ENCODE measurements at places on chromosomes 12 and 14. TPM values are rescaled to one million over a fixed set of nuclear protein-coding genes. Genes with fewer than 3 reads are reported as not detected.

Gene RFX4
- total RNA-seq: 0.13 TPM

Gene P2RX7
- 4.7 TPM for total RNA-seq

DNA sequence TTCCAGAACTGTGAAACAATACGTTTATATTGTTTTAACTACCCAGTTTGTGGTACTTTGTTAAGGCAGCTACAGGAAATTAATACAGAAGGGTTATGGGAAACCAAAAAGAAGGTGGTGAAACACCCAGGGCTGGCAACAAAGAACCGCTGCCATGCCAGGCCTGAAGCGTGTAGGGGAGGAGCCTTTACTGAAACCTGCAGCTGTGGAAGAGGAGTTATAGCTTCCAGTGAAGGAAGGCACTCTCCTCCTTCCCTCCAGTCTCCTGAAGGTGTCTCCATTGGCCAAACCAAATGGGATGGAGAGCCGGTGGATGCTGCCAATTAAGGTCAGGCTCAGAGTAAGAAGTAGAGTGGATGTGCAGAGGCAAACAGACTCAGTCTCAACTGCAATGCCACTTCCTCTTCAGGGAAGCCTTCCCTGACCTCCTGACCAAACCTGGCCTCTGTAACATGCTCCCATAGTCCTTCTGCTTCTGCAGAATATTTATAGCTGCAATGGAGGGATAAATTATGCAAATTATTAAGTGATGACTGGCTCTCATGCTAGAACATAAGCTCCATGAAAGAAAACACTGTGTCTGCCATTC, 168.3 kb downstream of the DAD1 start:
- no peak for DNase-seq

Gene SLC4A8
- total RNA-seq: 0.90 TPM

- no peak for DNase-seq
Measured at GRCh38 chr12:112694065-112694464, 97.5 kb upstream of the RPH3A start.

GRCh38 chr14:83485591-83485990, 1951.9 kb upstream of the SEL1L start:
- no peak for DNase-seq

GRCh38 chr14:95769976-95770375, 56.1 kb upstream of the TCL1A start:
- no peak for DNase-seq

- no peak for DNase-seq
Measured at GRCh38 chr12:79082595-79082994, 218.0 kb downstream of the SYT1 start.

- DNase-seq: no peak
Measured at GRCh38 chr12:58932806-58933681, 12.7 kb upstream of the LRIG3 start.

DNA sequence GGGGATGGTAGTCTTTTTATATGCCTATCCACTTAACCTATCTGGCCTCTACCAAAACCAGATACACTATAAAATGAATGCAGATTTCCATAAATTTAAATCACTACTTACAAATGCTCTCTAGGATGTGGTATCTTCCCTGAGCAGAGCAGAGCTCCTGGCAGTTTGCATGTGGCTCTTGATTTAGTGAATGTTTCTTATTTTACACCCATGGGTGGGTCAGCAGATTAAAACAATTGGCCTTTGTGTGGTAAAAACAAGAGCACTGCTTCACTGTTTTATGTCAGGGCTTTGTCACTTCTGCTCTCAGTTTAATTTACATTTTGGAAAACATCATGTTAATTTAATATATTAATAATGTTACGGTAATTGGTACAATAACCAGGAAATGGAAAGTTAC, 5.5 kb downstream of the TAS2R19 start:
- no peak for DNase-seq

Gene LRRC10
- total RNA-seq: not detected

- peak; percentile 91 for DNase-seq
Measured at GRCh38 chr12:106956048-106956578, 406 bp downstream of the TMEM263 start.

Gene ZDHHC22
- total RNA-seq: not detected

GRCh38 chr14:71748196-71748595, 184.0 kb upstream of the RGS6 start:
- no peak for DNase-seq

DNA sequence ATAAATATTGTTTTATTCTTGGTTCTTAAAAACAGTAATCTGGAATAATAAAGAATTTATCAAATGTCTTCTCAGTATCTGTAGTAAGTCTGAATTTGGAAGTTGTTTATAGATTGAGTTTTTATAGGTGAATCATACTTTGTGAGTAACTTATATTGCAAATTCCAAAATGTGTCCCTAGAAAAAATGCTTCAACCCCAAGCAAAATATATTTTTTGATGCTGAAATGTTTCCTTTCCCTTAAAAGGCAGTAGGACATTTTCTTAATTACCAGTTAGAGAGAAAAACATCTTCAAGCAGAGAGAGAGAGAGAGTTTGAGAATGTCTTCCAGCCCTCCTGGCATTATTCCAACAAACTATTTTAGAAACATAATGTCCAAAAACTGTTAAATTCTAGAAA, 37.9 kb downstream of the PELI2 start:
- DNase-seq: no peak

Gene SETD3
- 61.5 TPM for total RNA-seq

- no peak for DNase-seq
Measured at GRCh38 chr14:96287856-96288255, 31.8 kb downstream of the BDKRB1 start.

DNA sequence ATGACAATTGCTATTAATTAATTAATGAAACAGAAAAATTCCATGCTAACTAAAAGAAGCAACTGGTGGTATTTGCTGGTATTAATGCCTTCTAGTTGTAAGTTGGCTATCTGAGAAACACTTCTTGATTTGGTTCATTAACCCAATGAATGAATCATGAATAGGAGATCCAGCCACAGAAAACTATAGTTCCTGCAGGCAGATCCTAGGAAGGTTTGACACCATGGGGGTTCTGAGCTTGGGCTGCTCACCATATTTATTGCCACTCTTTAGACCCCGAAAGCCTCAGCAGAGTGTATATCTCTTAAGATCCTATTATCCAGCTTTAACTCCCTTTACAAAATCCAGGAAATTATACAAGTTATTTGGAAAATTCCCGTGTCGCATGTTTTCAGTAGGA, 81.4 kb upstream of the REP15 start:
- no peak for DNase-seq

DNA sequence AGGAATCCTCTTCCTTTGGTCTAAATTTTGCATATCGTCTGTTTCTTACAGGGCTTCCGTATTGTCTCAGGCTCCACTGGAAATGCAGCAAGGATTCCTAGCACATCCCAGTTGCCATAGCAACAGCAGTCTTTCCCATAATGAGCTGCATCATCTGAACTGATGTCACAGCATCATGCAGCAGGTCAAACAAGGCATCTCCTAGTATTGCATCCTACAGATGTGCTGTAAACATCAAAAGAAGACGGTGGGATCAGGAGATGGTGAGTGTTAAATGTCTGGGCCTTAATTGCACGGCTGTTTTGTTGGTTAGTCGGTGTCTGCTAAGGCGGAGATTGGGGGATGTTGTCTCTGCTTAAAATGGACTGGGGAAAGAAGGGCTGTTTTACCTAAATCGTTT, at the start of gene AKAP6:
Gene AKAP6 (plus strand): TSS at position 153 of the 400 bp plus-strand sequence. CDS start 104,196 bp downstream, outside the sequence.
- DNase-seq: no peak

Gene TAS2R8
- not detected for total RNA-seq

Gene CLEC4E
- total RNA-seq: 11.3 TPM

Gene ANKRD13A
- total RNA-seq: 29.8 TPM

DNA sequence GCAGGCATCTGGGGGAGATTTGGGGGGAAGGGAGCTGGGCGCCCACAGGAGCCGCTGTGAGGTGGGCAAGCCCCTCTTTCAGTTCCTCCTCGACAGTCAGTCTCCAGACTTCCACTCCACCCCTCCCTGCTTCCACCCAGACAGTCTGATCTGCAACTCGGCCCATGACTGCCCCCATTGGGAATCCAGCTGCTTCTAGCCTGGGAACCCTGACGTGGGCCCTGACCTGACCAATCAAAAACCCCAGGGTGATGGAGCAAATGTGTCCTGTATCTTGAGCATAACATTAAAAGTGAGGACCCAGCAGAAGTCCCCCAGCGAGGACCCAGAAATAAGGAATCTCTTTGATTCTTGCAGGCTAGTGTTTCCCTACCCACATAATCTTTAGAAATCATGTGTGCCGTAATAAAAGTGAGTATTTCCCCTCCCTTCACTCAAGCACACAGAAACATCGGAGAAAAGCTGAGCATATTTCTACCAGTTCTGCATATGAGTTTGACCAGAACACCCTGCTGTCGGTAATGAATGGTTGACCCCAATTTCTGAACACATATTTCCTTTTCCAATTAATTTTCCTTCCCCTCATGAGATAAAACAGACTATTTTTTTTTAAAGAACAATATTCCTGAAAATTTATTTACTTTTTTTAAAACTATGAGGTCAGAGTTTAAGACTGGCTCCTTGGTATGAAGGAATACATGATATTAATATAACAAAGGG, 6.4 kb downstream of the SSH1 start:
- DNase-seq: no peak

DNA sequence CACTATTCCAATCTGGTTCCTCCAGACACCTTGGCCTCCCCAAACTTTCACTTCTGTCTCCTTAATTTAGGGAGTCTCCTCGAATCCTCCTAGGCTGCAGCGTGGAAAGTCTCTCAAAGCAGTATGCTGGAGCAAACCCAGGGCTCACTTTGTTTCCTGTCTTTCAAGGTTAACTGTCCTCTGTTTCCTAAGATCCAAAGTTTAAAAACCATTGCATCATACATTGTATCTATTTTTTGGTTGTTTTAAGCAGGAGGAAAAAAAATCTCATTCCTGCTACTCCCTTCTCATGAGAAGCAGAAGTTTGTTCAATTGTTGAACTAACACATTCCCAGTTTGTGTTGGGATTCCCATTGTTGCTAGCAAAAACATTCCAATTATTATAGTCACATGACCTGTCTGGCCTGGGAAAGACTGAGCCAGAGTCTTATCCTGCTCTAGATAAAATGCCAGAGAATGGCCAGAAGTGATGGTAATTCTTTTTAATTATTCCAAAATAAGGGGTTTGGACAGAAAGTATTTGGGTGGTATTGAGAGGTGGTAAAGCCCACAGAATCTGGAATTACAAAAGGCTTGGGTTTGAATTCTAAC, 67.3 kb downstream of the HSPB8 start:
- no peak for DNase-seq

Gene TIGAR
- 13.8 TPM for total RNA-seq

Gene RPGRIP1
- 0.80 TPM for total RNA-seq

Gene TMEM132C
- total RNA-seq: 73.7 TPM

Gene DENND5B
- 15.4 TPM for total RNA-seq

- DNase-seq: no peak
Measured at GRCh38 chr12:90924406-90924805, 30.6 kb downstream of the CCER1 start.

DNA sequence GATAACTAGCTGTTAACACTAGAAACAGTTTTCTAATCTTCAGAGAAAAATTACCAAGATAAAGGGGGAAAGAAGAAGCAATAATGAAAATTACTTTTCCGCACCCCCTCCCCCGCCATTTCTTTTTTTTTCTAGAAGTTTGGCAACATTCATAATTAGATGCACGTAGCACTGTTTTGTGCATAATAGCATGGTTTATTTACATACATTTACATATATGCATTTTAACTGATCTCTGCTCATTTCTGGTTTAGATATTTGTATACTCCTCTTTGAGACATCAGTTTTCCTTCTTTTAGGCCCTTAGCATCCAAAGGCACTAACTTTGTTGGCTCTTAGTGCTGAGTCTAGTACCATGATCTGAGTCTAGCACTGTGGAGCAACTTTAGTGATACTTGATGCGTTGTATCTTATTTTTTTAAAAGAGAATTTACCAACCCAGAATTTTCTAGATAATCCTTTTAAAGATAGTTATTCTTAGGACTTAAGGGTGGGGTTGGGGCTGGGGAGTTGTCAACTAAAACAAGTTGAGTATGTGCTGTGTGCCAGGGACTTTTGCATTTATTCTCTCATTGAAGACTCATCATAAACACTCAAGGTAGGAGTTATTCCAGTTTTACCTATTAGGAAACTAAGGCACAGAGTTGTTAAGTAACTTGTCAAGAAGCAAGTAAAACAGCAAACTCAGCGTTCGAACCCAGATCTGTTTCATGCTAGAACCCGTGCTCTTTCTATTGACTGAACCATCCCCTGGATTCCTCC, 110.5 kb downstream of the DIP2B start:
- DNase-seq: no peak

GRCh38 chr14:67728258-67728657, 26.6 kb downstream of the RDH12 start:
- DNase-seq: no peak

- DNase-seq: no peak
Measured at GRCh38 chr12:81499809-81500208, 259.3 kb downstream of the PPFIA2 start.

- DNase-seq: no peak
Measured at GRCh38 chr14:23028799-23029198, 5.9 kb downstream of the PSMB5 start.

DNA sequence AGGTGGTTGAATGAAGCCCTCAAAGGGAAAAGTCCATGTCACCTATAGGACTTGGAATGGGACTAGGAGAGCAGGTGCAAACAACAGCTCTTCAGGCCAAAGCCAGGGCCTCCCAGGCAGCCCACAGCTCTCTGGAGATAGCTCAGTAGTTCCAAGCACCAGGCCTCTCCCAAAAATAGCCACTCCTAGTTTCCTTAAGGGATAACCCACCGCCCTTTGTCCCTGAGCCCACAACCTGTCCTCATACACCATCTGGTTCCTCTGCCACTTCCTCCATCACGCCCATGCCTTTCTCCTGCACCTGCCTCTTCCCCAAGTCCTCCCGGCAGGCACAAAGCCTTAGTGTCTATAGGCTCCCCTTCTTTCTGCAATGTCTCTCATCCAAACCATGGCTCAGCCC, 2.1 kb downstream of the RAB15 start:
- DNase-seq: no peak

- no peak for DNase-seq
Measured at GRCh38 chr12:77032406-77032805, 33.0 kb downstream of the E2F7 start.

- no peak for DNase-seq
Measured at GRCh38 chr12:101414533-101415119, 7.1 kb upstream of the ARL1 start.

Gene SCN8A
- total RNA-seq: 1.2 TPM

DNA sequence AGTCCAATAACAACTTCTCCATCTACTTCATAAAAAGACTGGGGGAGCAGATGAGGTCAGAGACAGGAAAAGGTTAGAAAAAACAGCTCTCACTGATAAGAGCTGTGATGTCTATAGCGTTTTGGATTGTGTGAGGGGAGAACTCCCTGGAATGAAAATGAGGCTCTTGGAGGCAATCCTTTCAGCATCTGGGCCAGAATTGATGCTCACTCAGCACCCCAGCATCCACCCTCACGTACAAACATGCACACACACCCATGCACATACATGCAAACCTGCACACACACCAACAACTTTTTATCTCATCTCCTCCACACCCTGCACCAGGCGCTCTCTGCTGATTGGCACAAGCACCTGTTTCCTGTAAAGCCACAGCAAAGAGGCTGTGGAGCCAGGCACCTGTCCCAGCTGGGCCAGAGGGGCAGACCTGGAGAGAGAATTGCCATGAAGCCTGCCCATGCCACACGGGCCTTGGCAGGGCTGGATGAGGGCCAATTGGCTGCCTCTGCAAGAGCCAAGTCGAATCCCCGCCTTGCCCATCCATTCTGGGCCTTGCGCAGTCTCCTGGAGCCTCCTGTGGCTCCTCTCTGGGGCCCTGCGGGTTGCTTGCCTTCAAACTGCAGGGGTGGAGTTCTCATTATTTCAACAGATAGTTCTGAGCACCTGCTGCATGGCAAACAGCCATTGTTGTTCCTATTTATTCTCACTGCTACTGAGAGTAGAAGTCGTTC, 53.1 kb downstream of the SYNE3 start:
- no peak for DNase-seq
